ENCODE measurements at places on chromosomes 7 and 10.
A peak's percentile ranks its signal among the peaks of the same experiment; 100 is the strongest.

DNA sequence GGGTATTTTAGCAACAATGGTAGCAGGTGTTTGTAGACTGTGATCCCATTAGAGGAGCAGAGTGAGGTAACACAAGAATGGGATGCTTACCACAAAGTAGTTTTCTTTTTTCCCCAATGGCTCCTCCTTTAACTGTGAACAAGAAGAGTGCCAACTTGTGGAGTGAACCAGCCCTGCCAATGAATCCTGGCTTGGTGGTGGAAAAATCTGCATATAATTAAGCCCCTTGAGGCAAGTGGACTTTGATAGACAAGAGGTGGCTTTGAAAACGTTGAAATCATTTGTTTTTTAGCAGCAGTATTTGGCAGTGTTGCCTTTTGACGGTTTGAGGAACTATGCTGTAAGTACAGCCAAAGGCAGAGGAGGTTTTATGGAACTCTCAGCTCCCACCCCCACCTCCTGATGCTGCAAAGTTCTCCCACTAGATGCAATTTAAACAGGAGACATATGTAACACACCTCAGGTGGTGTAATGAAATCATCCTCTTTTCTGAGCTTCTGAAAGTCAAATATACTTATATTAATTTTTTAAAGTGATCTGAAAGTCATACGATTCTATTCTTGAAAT lies 295.6 kb downstream of the DPP6 start:
- DNase-seq = no peak

- no peak for DNase-seq
Observed at GRCh38 chr10:27041196-27041595, 59.1 kb downstream of the ANKRD26 start.

GRCh38 chr10:62373995-62374861 lies at the start of gene ZNF365:
Gene ZNF365 (plus strand): TSS chr10:62374369. CDS start chr10:62376194, 1,825 bp downstream.
- DNase-seq = peak; percentile 32

DNA sequence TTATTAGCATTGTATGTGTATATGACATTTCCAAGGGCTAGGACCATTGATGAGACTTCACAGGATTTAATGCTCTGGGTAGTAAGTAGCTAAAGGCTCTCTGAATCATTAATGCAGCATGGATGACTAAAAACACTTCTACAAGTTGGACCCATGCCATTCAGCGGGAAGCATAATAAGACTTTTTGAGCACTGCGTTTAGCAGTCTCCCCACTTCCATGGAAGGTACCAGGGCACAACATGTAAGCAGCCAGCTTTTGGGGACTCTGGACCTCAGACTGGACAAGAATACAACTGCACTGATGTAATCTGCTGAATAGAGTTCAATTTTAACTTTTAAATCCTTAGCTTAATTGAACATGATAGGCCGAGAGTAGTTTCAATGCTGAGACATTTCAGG lies 191.7 kb upstream of the IMMP2L start:
- no peak for DNase-seq

- DNase-seq = no peak
Observed at GRCh38 chr7:16564909-16565426, 38.3 kb downstream of the LRRC72 start.

- DNase-seq = no peak
Observed at GRCh38 chr7:135337506-135337905, 103.9 kb downstream of the STRA8 start.

DNA sequence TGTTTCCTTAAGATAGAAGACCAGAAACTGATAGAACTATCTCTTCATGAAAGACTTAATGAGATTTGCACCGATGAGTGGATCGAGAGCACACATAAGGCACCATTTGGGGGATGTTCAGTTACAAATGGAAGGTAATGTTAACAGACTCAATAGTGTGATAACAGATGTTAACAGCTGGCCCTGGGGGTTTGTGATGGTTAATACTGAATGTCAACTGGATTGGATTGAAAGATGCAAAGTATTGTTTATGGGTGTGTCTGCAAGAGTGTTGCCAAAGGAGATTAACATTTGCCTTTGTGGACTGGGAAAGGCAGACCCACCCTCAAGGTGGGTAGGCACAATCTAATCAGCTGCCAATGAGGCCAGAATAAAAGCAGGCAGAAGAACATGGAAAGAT lies 130.5 kb upstream of the DGKB start:
- no peak for DNase-seq

DNA sequence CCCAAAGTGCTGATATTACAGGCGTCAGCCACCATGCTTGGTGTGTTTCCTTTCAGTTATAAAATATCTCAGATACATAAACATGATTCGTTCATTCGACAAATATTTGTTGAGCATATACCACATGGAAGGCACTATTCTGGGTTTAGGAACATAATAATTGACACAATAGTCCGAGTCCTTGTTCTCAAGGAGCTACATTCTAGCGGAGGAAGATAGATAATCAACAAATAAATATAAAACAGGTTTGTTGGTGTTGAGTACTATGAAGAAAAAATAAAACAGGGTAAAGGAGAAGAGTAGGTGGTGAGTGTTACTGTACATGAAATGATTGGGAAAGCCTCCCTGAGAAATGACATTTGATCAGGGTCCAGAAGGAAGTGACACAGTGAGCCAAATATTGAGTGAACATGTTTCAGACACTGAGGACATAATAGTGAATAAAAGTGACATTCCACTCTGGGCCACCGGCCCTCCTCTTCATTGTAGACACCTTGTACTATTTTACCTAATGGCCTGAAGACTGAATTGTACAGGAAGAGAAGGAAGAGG lies 6.9 kb upstream of the HILPDA start:
- no peak for DNase-seq

DNA sequence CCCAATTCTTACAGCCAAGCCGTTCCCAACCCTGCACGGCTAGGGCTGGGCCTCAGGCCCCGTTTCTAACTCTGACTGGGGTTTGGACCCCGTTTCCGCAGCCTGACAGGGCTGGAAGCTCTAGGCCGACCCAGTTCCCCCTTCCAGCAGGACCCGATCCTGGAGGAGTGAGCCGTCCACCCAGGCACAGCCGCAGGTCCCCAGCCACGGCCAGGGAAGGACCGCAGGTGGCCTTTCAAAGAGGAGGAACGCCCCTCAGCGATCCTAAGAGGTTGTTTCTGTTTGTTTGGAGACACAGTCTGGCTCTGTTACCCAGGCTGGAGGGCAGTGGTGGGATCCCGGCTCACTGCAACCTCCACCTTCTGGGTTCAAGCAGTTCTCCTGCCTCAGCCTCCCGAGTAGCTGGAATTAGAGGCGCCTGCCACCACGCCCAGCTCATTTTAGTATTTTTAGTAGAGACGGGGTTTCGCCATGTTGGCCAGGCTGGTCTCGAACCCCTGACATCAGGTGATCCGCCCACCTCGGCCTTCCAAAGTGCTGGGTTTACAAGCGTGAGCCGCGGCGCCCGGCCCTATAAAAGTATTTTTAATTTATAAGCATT lies 778 bp upstream of the GET4 start:
- DNase-seq = no peak

GRCh38 chr7:30485667-30486066 lies 7.1 kb upstream of the NOD1 start:
- DNase-seq = no peak

GRCh38 chr7:157628456-157628855 lies 291.7 kb downstream of the DNAJB6 start:
- DNase-seq = no peak

DNA sequence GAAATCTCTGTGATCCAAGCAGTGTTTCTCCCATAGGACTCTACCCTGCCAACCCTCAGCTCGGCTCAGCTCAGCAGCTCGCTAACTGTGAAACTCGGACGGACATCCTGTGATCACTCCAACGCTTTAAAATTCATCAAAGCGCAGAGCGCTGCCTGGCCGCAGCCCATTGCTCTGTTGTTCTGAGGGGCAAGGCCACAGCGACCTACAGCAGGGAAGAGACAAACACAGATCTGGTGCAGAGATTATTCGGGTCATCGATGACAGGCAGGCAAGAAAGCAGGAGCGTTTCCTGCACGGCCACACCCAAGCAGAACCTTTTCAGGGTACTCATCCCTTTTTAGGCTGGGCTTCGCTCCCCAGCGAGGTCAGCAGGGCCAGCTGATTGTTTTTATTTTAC lies 72.1 kb downstream of the INSIG1 start:
- no peak for DNase-seq

DNA sequence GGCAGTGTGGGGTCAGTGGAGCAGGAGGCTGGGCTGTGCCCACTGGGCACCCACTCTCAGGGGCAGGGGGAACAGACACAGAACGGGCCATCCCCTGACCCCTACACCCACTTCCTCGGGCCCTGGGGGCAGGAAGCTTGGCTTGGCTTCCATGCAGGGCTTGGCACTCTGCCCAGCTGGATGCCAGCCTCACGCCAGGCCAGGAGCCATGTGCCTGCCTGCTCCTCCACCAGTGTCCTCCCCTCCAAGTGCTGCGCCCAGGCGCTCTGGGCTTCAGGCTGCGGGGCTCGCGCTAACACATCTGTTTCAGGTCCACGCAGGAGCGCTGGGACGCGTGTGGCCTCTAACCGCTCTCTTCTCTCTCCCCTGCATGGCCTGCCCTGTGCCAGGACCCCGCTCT lies 12.7 kb downstream of the LDB3 start:
- DNase-seq = no peak

DNA sequence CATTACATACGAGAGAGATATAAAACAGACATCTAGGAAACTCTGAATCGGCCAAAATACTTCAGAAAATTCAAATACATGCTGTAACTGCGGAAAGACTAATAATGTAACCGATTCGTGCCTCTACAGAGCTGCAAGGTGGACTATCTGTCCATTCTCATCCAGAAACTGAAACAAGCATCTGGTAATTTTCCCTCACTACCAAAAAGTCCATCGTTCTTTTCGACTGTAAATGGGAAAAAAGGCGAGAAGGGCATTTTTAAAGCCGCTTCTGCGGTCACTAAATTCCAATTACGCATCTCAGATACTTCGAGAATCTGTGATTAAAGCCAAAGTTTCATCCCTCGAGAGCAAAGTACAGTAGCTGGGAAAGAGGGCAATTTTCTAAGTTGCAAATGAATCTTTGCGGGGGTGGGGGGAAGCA lies 1.3 kb downstream of the OGA start:
- DNase-seq = no peak

GRCh38 chr10:43939939-43940820 lies 291.5 kb upstream of the ZNF32 start:
- no peak for DNase-seq

DNA sequence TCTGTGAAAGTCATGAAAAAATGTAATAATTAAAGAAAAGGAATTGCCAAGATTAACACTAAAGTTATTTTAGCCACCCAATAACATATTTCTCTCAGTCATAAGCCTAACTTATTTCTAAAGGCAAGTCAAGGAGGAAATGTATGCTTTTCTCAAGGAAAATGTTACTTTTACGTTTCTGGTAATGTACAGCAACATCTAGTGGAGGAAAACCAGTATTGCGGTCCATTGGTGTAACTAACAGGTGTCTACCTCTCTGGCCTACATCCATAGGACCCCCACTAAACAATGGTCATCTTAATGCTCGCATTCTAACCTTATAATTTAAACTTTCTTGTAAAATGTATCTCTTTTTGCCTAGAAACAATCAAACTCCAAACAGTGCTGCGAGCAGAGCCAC lies 437.5 kb downstream of the KIF20B start:
- no peak for DNase-seq

DNA sequence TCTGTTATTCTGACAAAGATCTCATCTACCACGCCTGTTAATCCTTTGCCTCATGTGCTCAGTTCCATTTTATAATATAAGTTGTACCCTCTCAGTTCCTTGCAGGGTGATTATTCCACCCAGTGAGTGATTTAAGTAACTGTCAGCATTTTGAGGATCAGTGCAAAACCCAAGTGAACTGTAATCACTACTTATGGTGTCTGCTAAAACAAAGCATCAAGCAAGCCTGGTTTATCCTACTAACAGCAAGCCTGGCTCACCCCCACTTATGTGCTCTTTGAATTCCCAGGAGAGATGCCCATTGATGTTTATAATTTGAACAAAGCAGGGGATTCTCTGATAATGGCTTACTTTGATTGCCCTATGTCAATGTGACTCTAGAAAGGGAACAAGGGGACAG lies 186.8 kb upstream of the LRGUK start:
- DNase-seq = no peak

GRCh38 chr10:49585387-49585786 lies 24.7 kb upstream of the SLC18A3 start:
- no peak for DNase-seq

DNA sequence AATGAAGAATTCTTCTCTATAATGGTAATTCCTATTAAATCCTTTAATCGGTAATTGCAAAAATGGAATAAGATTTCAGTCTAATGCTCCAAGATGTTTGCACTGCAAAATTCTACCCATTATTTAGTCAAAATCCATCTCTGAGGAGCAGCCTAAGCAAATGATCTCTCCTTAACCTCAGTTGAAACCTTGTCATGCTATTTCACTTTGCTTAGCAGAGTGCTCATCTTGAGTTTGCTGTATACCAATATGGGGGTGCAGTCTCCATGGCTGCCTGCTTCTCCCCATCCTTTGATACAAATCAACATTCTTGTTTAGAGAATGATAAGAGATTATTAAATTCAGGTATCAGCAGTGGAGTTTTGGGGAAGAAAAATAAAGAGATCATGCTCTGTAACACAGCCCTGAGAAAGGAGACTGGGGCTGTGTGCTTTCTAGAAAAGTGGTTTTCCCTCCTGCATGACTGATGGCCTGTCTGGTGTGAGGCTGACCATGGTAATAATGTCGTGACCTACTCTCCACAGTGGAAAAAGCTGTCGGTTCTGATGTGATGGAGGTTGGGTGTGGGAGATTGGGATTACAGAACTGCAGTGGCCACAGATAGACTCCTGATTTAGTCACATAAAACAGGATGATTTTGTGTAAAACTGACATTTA lies 982.1 kb downstream of the NRG3 start:
- no peak for DNase-seq

DNA sequence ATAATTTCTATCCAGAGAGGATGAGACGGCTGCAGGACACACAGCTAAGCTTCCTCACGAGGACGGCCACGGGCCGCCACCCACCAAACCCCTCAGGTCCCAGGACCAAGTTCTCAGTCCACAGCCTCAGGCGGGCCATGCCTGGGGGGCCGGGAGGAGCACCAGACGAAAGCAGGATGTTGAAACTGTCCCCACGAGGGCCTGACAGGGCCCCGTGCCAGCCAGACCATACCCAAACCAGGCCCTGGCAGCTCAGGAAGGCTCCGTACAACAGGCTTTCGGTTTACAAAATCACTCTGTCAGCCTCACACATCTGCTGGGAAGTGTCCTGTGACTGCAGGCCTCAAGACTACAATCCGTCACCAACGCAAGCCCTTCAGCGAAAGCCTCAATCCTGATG lies 14.5 kb downstream of the TUBGCP2 start:
- no peak for DNase-seq

DNA sequence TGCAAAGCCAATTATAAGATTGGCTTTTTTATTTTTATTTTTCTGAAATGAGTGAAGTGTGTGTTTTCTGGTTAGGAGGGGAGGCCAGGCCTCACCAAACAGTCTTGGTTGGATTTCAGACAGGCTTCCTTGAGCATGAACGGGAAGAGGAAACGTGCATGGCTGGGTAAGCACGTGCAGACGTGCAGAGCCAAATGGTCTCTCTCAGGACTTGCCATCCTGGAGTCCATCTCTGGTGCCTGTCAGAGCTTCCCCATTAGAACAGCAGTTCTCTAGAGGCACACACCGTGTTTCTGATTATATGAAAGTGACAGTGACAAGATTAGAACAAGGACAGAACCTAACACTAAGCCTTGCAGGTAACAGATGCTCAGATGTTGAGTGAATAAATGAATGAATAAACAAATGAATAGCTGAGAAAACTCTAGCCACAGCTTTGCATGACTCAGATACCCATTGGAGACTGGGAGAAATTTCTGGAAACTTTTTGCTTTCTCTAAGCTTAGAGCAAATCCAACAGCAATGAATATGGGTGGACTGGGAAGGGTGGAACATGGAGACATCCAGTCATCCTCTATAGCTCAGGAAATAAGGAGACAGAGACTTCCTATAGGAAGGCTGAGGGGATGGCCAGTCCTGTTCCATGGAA lies 11.8 kb upstream of the CALD1 start:
- DNase-seq = no peak
